ENCODE measurements at places on chromosomes 4 and X.
A peak's percentile ranks its signal among the peaks of the same experiment; 100 is the strongest.

- no peak for DNase-seq
- no peak overlapping the region for H3K4me3 ChIP-seq
- no peak overlapping the region for H3K27ac ChIP-seq
- H3K4me1 ChIP-seq, result no peaks in the 10 kb centered on the region
Observed at GRCh38 chr4:114349543-114350175, 248.9 kb upstream of the UGT8 start.

DNA sequence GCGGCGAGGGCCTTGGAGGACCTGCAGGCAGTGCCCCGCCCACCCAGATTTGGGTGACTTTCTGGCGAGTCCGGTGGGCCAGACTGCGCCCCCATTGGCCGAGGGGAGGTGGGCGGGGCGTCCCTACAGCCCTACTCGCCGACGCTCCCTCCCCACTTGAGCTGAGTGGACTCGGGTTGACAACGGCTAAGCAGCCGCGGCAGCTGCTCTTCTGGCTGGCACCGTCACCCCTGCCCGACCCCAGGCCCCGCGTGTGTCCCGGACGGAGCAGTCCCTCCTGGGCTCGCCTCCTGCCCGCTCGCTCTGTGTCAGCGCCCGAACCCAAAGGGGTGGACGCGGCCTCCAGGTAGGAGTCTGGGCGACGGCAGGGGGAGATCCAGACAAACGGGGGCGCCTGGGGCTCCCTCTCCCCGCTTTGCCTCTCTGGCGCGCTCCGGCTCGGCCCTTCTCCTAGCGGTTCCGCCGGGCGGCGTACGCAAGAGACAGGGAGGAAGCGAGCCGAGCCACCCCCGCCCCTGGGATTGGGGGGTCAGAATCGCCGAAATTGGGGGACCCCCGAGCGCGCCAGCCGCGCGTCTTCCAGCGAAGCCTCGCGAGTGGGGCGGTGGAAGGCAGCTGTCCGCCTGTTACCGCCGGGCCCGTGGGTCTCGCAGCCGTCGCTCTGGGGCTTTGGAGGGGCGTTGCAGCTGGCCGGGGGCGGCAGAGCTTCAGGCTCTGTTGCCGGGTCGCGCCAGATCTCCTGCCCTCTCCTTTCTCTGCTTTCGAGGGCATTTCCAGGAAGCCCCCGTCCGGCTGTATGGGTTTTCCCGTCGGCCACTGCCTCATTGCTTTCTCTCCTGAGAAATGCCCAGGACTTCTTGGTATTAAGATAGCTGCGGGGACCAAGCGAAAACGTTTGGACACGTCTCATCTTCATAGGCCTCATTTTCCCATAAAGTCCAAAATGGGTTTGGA, 46.3 kb downstream of the STARD8 start:
- H3K36me3 ChIP-seq, result no peaks in the 10 kb centered on the region
- H3K4me3 ChIP-seq, result peak overlapping the region; percentile 35
- no peak for DNase-seq
- H3K4me1 ChIP-seq, result no peaks in the 10 kb centered on the region

- no peaks in the 10 kb centered on the region for H3K4me1 ChIP-seq
- H3K36me3 ChIP-seq, result peaks cover 20% of the 10 kb centered on the region
- no peak overlapping the region for H3K27ac ChIP-seq
- DNase-seq, result no peak
Observed at GRCh38 chr4:374298-375160, 36.9 kb downstream of the ZNF141 start.

DNA sequence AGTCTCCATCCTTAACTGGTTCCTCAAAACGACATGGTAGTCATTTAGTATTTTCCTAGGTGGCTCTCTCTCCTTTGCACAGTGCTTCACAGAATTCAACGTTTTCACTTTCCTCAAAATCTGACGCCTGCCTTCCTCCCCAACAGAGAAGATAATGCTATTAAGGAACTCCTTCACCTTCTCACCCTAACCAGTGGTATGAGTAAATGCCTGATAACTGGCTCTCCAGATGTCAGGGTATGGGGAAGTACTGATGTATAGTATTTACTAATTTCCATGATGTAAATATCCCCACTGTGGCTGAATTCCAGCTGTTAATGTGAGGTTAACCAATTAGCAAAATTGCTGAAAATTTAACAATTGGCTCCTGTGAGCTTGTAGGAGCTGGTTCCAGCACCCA, 28.8 kb upstream of the NSUN7 start:
- no peaks in the 10 kb centered on the region for H3K36me3 ChIP-seq
- no peak overlapping the region for H3K4me3 ChIP-seq
- no peak overlapping the region for H3K27ac ChIP-seq
- H3K27me3 ChIP-seq, result peaks cover 6% of the 10 kb centered on the region

- no peaks in the 10 kb centered on the region for H3K36me3 ChIP-seq
- H3K4me1 ChIP-seq, result no peaks in the 10 kb centered on the region
- H3K27ac ChIP-seq, result no peak overlapping the region
- no peaks in the 10 kb centered on the region for H3K27me3 ChIP-seq
Observed at GRCh38 chr4:77505275-77505957, 100.2 kb upstream of the CXCL13 start.

DNA sequence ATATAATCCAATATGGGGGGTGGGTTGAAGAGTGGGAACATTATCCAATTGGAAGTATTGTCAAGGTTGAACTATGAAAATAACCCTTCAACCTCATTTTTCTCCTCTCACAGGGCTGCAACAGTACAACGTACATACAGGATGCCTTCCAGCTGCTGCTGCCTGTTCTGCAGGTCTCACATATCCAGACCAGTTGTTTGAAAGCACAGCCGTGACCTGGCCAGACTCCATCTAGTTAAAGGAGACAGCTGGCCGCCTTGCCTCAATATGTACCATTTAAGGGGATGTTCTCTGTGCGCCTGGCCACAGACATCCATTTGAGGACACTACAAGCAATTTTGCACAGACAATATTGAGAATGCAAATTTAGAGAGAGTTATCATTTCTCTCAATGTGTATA, 75.7 kb downstream of the FAM114A1 start:
- no peak overlapping the region for H3K27ac ChIP-seq
- H3K4me3 ChIP-seq, result no peak overlapping the region
- H3K27me3 ChIP-seq, result no peaks in the 10 kb centered on the region
- H3K4me1 ChIP-seq, result no peaks in the 10 kb centered on the region

- H3K4me1 ChIP-seq, result peaks cover 3% of the 10 kb centered on the region
- H3K27me3 ChIP-seq, result no peaks in the 10 kb centered on the region
- DNase-seq, result no peak
- H3K4me3 ChIP-seq, result no peak overlapping the region
- no peaks in the 10 kb centered on the region for H3K36me3 ChIP-seq
Observed at GRCh38 chr4:169070895-169071218, 60.8 kb upstream of the CBR4 start.

- no peak for DNase-seq
- no peaks in the 10 kb centered on the region for H3K27me3 ChIP-seq
- H3K27ac ChIP-seq, result peak overlapping the region; percentile 88
- H3K4me1 ChIP-seq, result peaks cover 80% of the 10 kb centered on the region
Observed at GRCh38 chr4:10111067-10111801, 5.4 kb downstream of the WDR1 start.

DNA sequence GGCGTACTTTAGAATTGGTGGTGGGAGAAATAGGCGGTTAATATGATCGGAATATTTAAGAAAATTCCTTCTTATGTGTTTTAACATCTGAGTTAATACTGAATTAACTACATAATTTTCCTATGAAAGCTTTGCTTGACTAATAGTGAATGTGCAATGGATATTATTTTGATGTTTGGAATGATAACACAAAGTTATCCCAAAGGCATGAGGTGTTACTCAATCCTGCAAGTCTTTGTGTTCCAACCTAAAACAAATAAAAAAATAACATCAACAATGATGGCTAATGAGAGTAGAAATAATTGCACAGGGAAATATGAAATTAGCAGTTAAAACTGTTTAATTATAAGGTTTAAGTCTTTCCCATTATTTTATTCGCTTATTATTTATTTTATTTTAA, 183.6 kb upstream of the ARSJ start:
- no peaks in the 10 kb centered on the region for H3K4me1 ChIP-seq
- DNase-seq, result no peak
- no peak overlapping the region for H3K27ac ChIP-seq

DNA sequence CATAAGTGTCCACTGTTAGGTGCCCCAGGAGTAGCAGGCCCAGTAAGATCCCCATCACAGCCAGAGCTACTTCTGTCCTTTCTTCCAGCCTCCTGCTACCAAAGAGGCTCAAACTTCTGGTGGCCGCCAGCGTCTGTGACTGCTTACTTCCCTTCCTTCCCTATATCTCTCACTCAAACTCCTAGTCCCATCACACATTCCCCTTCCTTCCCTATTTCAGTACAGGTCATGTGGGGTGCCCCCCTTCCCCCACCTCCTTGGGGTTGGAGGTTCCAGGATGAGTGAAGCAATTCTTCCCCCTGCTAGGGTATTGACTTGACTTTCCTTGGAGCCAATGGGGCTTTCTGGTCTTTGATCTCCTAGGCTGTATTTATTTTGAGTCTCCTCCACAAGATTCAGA, at the start of gene VSIG4:
TSS of gene VSIG4 (minus strand) at position 137 of the 400 bp plus-strand sequence. CDS start at position 55, 82 bp downstream.
- H3K27me3 ChIP-seq, result no peaks in the 10 kb centered on the region
- no peak within 1 kb of the TSS for H3K4me3 ChIP-seq
- DNase-seq, result no peak
- no peaks in the 10 kb centered on the region for H3K36me3 ChIP-seq
- H3K4me1 ChIP-seq, result peaks cover 7% of the 10 kb centered on the region
- H3K27ac ChIP-seq, result no peak within 1 kb of the TSS

GRCh38 chr4:110667670-110668069, 44.8 kb upstream of the PITX2 start:
- no peak overlapping the region for H3K27ac ChIP-seq
- no peaks in the 10 kb centered on the region for H3K36me3 ChIP-seq
- H3K4me1 ChIP-seq, result no peaks in the 10 kb centered on the region
- DNase-seq, result no peak

- H3K27me3 ChIP-seq, result no peaks in the 10 kb centered on the region
- no peaks in the 10 kb centered on the region for H3K4me1 ChIP-seq
- DNase-seq, result no peak
- no peaks in the 10 kb centered on the region for H3K36me3 ChIP-seq
- H3K4me3 ChIP-seq, result no peak overlapping the region
- H3K27ac ChIP-seq, result no peak overlapping the region
Observed at GRCh38 chr4:150366487-150366999, 215.4 kb upstream of the MAB21L2 start.

- no peaks in the 10 kb centered on the region for H3K27me3 ChIP-seq
- no peaks in the 10 kb centered on the region for H3K36me3 ChIP-seq
- no peaks in the 10 kb centered on the region for H3K4me1 ChIP-seq
- no peak overlapping the region for H3K27ac ChIP-seq
Observed at GRCh38 chrX:77143907-77144306, 303.3 kb upstream of the FGF16 start.

GRCh38 chrX:81195712-81196111, 6.0 kb downstream of the HMGN5 start:
- no peaks in the 10 kb centered on the region for H3K36me3 ChIP-seq
- H3K27ac ChIP-seq, result no peak overlapping the region
- DNase-seq, result peak; percentile 48
- H3K4me3 ChIP-seq, result no peak overlapping the region
- no peaks in the 10 kb centered on the region for H3K27me3 ChIP-seq

DNA sequence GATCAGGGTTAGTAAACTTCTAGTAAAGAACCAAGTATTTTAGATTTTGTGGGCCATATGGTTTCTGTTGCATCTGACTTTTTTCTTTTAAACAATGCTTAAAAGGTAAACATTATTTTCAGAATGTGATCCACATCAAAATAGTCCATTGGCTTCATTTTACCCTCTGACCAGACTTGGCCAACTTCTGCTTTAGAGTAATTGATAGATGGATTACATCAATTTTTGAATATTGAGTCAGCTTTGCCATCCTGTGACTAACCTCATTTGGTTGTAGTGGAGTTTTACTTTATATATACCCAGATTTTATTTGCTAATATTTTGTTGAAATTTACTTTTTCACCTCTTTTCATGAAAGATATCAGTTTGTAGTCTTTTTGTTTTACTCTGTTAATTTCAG, 559.8 kb downstream of the TLL1 start:
- no peaks in the 10 kb centered on the region for H3K36me3 ChIP-seq
- no peak for DNase-seq
- H3K27me3 ChIP-seq, result no peaks in the 10 kb centered on the region
- no peaks in the 10 kb centered on the region for H3K4me1 ChIP-seq
- no peak overlapping the region for H3K4me3 ChIP-seq

DNA sequence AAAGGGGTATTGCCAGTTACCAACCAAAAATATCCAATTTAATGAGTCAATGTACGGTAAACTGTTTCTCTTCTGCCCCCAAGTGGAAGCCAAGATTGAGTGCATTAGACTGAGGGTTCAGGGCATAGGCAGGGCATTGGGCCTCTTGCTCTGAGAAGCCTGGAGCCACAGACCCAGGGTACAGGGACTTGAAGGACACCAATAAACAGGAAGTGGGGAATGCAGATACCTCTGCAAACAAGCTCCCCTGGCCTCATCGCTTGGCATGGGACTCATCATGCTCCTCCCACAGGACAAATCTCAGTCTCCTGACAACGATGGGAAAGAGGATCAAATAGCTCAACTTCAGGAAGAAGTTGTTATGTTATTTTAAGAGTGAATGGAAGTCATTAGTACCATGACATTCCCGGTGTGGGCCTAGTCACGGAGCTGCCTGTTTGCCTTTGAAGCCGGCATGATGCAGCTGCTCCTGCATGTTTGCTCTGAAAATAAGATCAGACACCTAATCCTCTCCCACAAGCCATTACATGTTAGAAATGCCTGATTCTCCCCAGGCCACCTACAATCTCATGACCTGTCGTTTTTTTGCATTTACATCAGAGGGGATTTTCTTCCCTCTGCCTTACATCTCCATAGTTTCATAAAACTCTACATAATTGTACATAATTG, 224.2 kb downstream of the RCHY1 start:
- no peak overlapping the region for H3K27ac ChIP-seq
- no peak for DNase-seq
- H3K27me3 ChIP-seq, result no peaks in the 10 kb centered on the region
- no peaks in the 10 kb centered on the region for H3K4me1 ChIP-seq

DNA sequence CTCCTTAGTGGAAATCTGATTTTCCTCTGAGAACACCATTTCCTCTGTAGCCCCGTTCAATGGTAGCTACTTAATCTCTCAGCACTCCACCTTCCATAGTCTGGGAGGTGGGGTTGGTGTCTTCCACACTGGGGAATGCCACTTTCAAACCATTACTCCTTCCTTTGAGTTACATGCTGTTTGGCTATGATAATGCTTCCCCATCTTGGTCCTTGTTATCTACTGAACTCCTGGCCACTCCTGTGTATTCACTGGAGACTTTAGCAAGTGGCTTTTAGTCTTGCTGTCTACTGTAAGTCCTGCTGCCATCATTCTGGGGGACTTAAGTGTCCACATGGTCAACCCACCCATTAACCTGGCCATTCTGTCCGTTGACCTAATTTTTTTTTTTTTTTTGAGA, 63.9 kb upstream of the SMIM10 start:
- H3K4me3 ChIP-seq, result no peak overlapping the region
- no peak overlapping the region for H3K27ac ChIP-seq
- no peaks in the 10 kb centered on the region for H3K36me3 ChIP-seq
- no peaks in the 10 kb centered on the region for H3K4me1 ChIP-seq
- no peaks in the 10 kb centered on the region for H3K27me3 ChIP-seq
- DNase-seq, result no peak
